ENCODE measurements at places on chromosomes 12 and 14.

GRCh38 chr14:103232831-103233319 is 101.2 kb upstream of the EIF5 start:
- H3K27ac ChIP-seq = no peak overlapping the region
- DNase-seq = no peak
- H3K4me3 ChIP-seq = no peak overlapping the region
- no peaks in the 10 kb centered on the region for H3K4me1 ChIP-seq

- no peak overlapping the region for H3K27ac ChIP-seq
- no peaks in the 10 kb centered on the region for H3K27me3 ChIP-seq
- no peaks in the 10 kb centered on the region for H3K4me1 ChIP-seq
- no peaks in the 10 kb centered on the region for H3K36me3 ChIP-seq
- no peak overlapping the region for H3K4me3 ChIP-seq
These were observed 881.3 kb upstream of the SEL1L start for GRCh38 chr14:82414853-82415539.

DNA sequence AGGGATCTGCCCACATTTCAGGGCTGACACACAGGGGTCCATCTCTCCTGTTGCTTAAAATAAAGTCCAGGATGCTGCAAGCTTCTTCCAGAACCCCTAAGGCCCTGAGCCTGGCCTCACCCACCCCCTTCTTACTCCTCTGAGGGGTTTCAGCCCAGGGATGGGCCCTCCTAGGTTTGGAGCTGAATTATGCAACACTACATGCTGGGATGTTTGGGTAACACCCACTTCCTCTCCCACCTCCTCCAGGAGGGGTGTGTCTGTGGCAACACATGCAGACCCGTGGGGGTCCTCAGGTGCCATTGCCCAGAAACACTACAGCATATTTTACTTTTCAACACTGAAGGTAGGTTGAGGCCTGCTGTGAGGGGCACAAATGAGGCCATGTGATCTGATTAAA is 5.4 kb downstream of the FBLN5 start:
- no peak overlapping the region for H3K27ac ChIP-seq
- H3K4me1 ChIP-seq = peaks cover 16% of the 10 kb centered on the region
- no peak overlapping the region for H3K4me3 ChIP-seq
- no peak for DNase-seq
- H3K36me3 ChIP-seq = no peaks in the 10 kb centered on the region

- H3K27ac ChIP-seq = no peak overlapping the region
- DNase-seq = no peak
- no peak overlapping the region for H3K4me3 ChIP-seq
- H3K36me3 ChIP-seq = no peaks in the 10 kb centered on the region
- H3K4me1 ChIP-seq = no peaks in the 10 kb centered on the region
These were observed 69.4 kb upstream of the RHOJ start for GRCh38 chr14:63134801-63135200.

- H3K27ac ChIP-seq = no peak overlapping the region
- DNase-seq = no peak
- no peaks in the 10 kb centered on the region for H3K27me3 ChIP-seq
- no peaks in the 10 kb centered on the region for H3K36me3 ChIP-seq
- no peak overlapping the region for H3K4me3 ChIP-seq
These were observed 1299.8 kb upstream of the TMEM132C start for GRCh38 chr12:126967152-126967551.

GRCh38 chr12:27899151-27899661 is 73.3 kb downstream of the PTHLH start:
- H3K4me1 ChIP-seq = no peaks in the 10 kb centered on the region
- H3K4me3 ChIP-seq = no peak overlapping the region
- no peak for DNase-seq
- H3K27me3 ChIP-seq = peaks cover 16% of the 10 kb centered on the region

All from activated CD8-positive, alpha-beta T cell treated with anti-CD3 and anti-CD28 coated beads for 36 hours (primary cell).